ENCODE measurements at places on chromosomes 16 and 17.

DNA sequence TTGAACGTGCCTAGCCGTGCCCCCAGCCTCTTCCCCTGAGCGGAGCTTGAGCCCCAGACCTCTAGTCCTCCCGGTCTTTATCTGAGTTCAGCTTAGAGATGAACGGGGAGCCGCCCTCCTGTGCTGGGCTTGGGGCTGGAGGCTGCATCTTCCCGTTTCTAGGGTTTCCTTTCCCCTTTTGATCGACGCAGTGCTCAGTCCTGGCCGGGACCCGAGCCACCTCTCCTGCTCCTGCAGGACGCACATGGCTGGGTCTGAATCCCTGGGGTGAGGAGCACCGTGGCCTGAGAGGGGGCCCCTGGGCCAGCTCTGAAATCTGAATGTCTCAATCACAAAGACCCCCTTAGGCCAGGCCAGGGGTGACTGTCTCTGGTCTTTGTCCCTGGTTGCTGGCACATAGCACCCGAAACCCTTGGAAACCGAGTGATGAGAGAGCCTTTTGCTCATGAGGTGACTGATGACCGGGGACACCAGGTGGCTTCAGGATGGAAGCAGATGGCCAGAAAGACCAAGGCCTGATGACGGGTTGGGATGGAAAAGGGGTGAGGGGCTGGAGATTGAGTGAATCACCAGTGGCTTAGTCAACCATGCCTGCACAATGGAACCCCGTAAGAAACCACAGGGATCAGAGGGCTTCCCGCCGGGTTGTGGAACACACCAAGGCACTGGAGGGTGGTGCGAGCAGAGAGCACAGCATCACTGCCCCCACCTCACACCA, 724 bp downstream of the GAA start:
- peak; percentile 52 for DNase-seq

GRCh38 chr17:68305142-68305541, 13.8 kb downstream of the ARSG start:
- DNase-seq: no peak

- DNase-seq: no peak
Measured at GRCh38 chr17:12815642-12816141, 26.4 kb downstream of the ARHGAP44 start.

GRCh38 chr16:6527646-6528045, 805.0 kb upstream of the RBFOX1 start:
- DNase-seq: no peak

DNA sequence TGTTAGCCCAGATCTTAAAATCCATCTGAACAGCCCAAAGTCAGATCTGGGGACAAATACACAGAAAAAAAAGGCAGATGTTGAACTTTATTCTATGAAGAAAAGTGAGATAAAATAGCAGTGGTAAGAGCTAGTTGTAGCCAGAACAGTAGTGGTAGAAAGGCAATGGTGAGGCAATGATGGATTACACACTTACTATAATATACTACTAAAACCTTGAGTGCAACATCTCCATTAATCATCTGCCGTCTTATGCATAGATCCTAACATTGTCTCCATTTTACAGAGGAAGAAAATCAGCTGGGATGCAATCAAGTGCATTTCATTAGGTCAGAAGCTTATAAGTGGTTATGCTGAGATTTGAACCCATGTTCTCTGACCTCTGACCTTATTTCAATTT, 699.6 kb downstream of the CDH11 start:
- no peak for DNase-seq

DNA sequence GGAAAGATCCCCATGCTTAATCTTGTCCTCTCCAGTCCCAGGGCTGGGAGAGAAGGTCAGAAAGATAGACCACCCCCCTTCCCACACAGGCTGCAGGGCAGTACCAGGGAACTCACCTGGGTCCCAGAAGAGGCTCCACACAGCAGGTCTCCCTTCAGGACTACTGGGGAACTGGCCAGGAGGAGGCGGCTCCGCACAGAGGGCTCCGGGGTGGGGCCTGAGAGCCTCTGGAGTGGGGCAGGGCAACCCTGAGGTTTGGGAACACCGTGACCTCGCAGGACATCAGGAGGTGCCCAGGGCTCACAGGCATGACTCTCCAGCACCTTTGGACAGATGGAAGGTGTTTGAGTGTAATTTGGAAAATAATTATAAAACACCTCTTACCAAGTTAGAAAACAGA, 11.0 kb downstream of the ABCA3 start:
- no peak for DNase-seq

- DNase-seq: no peak
Measured at GRCh38 chr16:62383941-62384340, 347.7 kb upstream of the CDH8 start.

GRCh38 chr17:78111727-78112517, 16.6 kb downstream of the TMC6 start:
- no peak for DNase-seq

DNA sequence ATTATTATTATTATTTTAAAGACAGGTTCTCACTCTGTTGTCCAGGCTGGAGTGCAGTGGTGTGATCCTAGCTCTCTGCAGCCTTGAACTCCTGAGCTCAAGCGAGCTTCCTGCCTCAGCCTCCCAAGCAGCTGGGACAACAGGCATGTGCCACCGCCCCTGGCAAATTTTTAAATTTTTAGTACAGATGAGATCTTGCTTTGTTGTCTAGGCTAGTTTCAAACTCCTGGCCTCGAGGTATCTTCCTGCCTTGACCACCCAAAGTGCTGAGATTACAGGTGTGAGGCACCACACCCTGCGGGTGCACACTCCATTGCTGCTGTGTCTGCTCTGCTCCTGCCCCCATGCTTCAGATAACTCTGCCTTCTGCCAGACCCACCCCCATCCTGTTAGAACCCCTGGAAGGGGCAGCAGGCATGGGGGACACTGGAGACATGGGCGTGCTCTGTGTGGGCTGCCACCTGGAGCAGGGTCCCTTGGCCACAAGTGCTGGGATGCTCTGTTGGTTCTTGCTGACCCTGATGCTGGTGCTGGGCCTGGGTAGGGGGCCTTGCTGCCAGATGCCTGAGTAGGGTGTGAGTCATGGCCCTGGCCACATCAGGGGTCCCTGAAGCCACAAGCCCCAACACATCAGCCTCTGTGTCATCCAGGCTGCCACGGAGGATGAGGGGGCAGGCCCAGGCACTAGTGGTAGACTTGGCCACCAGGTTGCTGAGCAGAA, 2.6 kb downstream of the GGT6 start:
- no peak for DNase-seq

DNA sequence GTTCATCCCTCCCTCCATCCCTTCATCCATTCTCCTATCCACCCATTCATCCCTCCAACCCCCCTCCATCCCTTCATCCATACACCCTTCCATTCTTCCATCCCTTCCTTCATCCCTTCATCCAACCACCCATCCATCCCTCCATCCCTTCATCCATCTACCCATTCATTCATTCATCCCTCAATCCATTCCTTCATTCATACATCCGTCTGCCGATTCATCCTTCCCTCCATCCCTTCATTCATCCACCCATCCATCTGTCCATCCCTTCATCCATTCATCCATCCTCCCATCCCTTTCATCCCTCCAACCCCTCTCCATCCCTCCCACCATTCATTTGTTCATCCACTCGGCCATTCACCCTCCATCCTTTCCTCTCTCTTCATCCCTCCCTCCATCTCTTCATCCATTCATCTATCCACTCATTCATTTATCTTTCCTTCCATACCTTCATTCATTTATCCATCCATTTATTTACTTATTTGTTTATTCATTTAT, 95.7 kb downstream of the FOXL1 start:
- no peak for DNase-seq

- peak; percentile 88 for DNase-seq
Measured at GRCh38 chr17:82300707-82301270, 16.6 kb downstream of the CD7 start.

GRCh38 chr16:71722801-71723536, 1.5 kb downstream of the PHLPP2 start:
- peak; percentile 72 for DNase-seq

GRCh38 chr17:68605914-68606313, 4.7 kb upstream of the FAM20A start:
- no peak for DNase-seq

- no peak for DNase-seq
Measured at GRCh38 chr17:80047176-80047575, 10.7 kb downstream of the CCDC40 start.

DNA sequence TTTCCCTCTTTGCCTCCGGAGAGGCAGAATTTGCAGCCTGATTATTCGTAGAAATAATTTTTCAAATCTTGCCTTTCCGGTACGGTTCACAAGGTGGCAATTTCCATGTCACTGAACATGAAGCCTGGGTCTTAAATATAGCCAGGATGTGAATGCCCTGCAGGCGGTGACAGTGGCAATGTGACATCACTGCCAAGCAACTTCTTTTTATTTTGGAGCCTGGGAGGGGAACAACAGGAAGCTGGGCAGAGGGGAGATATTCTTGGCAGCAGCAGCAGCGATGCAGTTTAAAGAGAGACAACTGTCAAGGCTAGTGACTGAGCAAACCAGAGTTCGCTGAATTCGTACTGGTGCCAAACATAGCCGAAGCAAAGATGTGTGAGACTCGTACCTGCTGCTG, 171.1 kb downstream of the SNX29 start:
- no peak for DNase-seq

All from HuH-7 (cell line).